Activated T-helper 2 cell treated with anti-CD3 and anti-CD28 coated beads, Interferon-gamma antibody, Interleukin-2, Interleukin-4, amounts not matched to agents 10 μg/mL and 5 μg/mL and 100 μg/mL, durations not matched to agents 14 hours and 24 hours and 36 hours (primary cell): ENCODE measurements at places on chromosomes 3 and 15. TPM values are rescaled to one million over a fixed set of nuclear protein-coding genes. Genes with fewer than 3 reads are reported as not detected.

- DNase-seq: no peak
Observed at GRCh38 chr3:94440767-94441493, 378.1 kb downstream of the NSUN3 start.

DNA sequence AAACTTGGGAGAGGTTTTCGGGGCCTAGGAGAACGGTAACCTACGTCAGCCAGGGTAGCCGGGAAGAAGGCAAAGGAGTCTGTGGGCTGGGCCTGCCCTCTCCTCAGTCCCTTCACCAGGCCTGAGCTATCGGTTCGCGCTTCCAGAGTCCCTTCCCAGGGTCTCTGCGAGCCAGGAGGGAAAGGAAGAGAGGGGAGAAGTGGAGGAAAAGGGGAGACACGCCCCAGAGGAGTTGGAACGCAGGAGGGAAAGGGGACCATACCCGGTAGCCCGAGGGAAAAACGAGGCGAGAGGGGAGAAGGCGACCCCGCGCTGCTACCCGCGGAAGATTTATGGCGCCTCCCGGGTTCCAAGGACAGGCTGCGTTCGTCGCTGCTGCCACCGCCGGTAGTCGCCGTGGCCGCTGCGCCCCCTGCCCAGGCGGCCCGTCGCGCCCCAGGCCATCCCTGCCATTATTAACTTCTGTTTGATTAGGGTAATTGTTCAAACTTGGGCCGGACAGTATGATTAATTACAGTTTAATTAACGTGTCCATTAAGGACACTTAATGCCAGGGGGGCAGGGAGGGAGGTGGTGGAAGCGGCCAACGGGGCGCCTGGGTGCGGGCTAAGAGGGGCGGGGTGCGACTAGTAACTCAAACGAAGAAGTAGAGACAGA is 3.4 kb upstream of the SKOR1 start:
- no peak for DNase-seq

DNA sequence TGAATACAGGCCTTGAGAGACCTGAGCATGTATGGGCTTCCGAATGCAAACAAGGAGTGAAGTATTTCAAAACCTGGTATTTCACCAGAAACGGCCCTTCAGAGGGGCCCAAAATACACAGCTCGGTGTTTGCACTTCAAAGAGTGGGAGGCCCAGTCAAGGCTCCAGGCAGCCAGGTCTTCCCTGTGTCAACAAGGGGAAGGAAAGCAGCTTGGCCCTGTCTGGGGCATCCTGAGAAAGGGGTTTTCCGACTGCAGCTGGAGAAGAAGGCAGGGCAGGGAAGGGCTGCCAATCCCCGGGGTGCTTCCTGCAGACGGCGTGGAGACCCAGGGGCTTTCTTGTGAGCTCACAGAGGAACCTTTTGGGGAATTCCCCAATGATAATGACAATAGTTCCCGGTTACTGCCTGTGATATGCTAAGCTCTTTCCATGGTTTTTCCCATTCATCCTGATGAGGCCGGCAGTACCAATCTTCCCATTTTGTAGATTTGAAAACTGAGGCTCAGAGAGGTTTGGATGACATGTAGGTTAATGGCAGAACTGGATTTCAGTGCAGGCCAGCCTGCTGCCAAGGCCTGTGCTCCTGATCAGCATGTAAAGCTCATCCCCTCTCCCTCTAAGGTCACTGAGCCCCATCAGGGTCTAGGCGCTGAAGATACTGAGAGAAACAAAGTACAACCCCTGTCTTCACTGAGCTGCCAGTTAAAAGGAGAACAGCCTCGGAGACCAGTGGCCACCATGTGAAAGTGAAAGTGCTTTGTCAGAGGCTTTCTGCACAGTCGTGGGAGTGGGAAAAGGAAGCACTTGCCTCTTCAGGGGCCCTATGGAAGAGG is 43.0 kb upstream of the TLE3 start:
- DNase-seq: no peak

DNA sequence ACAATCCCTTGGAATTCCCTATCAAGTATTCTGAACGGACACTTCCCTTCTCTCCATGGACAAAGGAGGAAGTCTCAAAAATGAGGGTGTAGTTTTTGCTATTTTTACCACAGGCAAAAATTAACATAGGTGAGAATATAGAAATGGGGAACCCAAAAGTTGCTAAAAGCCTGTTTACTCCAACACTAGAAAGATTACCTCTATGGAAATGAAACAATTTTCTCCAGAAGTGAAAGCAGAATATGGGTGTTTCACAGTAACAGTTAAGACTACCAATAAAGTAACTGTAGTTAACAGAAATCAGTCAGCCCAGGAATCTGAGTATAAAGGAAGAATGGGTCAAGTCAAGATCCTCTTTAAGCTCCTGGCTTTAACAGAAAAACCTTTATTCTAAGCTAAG is 9.3 kb downstream of the TRA2B start:
- no peak for DNase-seq

DNA sequence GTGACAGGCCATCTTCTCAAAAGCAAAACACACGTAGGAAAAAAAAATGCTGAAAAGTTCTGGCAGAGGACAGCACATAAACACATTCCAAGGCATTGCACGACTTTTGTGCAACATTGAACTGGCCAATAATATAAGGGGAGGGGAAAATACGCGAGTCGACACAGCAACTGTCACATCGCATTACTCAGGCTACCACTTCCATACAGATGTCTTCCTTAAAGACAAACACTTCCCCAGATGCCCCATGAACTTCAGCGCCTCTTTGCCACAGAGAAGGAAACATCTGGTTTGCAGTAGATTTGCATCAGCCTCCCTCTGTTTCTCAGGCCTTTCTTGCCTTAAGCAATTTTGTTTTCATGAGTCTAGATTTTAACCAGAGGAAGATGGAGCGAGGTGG is 144.4 kb upstream of the IGF1R start:
- no peak for DNase-seq

DNA sequence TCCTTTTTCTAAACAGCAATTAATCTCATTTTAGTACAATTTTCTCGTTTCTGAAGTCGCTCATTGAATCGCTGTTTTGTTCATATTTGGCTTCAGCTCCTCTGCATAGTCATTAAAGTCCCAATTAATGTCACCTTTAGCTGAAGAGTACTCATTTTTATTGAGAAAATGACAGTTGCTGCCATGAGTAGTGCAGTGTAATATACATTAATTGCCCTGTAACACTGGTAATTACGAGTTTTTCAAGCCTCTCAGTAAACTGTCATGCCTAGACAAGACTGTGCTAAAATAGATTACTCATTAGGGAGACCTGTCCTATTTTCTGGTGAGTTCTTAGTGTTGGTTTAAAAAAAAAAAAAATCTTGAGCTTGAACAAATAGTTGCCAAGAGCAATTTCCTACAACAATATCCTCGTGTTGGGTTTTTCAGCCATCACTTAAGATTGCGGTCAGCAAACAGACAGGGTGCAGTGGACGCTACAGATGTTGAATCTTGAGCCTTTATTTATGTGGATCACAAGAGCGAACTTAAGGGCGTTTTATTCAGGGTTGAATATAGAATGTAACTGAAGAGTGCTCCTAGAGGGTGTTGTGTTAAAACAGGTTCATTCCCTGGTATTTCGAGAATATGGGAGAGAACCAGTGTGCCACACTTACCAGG is 176.0 kb downstream of the CDIN1 start:
- DNase-seq: no peak

DNA sequence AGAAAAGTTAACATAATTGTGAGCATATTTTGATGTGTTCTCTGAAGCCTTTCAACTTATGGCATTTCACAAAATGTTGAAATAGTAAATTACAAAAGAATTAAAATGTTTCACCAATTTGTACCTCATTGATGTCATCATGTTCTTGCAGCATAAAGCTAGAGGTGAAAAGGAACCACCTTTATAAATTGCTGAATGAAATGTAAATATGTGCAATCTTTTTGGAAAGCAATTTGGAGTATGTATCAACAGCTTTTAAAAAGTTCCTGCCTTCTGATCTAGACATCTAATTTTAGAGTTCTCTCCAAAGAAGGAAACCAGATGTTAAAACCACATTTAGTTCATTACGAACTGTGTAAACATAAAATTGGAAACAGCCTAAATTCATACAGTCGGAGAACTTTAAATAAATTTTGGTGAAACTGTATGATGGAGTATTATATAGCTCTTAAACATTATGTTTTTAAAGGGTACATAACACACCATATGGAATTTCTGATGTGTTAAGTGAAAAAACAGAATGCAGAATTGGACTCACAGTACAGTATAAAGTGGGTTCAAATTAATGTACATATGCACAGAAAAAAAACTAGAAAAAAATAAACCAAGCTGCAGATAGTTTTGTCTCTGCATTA is 311.2 kb upstream of the NAALADL2 start:
- no peak for DNase-seq

DNA sequence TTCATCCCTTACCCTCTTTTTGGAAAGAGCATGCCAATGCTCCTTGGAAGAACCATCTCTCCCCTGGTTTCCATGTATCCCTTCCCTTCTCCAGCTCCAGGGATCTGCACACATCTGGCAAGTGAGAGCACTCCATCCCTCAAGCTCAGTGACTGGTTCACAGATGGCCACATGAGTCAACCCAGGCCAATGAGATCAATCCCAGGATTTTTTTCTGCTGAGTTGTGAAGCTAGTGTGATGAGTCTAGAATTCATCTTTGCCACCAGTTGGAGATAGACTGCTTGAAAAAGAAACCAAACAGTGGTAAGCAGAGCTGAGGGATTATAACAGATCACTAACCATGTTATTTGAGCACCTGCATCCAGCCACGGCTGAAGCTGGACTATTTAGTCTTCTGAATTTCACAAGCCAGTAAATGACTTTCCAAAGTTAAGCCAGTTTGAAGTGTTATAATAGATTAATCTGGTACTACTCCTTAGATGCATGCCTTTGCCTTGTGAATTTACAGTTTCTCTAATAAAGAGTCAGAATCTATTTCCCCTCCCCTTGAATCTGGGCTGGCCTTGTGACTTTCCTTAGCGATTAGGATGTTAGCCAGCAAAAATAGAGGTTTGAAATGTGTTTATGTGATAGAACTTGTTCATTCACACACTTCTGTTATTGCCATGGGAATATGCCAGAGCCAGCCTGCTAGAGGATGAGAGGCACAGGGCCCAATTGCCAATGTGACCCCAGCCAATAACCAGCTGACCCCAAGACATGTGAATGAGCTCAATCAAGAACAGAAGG is 159.8 kb downstream of the WNT5A start:
- DNase-seq: no peak

DNA sequence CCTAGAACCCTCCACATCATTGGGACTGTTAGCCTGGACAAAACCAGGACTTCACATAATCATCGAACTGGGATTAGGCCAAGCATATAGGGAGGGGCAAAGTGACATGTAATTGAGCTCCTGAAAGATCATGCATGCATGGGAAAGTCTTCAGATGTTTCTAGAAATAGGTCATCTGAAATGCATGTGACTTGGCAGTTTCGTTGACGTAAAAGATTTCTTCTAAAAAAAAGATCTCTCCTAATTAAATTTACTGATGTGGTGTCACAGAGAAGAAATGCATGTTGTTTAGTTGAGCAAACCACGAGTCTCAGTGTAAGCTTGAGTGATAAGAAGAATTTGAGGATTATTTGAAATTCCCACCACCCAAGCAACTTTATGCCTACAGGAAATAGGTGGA is 70.0 kb upstream of the LIMD1 start:
- no peak for DNase-seq

DNA sequence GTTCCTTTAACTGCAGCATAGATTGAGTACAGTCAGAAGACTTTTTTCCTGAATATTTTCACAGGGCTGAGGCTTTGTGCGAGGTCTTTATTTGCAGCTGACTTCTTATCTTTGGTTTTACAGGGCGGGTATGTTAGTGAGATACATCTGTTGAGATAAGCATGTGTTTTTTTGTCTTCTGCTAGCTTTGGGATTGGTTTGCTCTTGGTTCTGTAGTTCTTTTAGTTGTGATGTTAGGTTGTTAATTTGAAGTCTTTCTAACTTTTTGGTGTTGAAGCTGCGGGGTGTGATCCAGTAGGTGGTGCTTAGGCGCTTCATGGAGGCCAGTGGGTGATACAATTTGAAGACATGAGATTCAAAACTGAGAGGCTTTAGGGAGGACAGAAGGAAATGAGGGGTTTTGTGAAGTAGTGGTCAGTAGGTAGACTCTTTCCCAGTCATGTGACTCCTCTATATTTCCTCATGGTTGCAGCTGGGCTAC is 67.9 kb upstream of the TNFSF10 start:
- DNase-seq: no peak

ZBBX gene
- not detected in 2 replicates for total RNA-seq

AHSG gene
- total RNA-seq: not detected in 2 replicates

CCDC80 gene
- total RNA-seq: not detected in 2 replicates

CILP gene
- 0.05 TPM in 1 of 2 replicates, not detected in the other for total RNA-seq

SH3BP5 gene
- 14.8 and 15.0 TPM in 2 replicates for total RNA-seq

CGNL1 gene
- total RNA-seq: not detected in 2 replicates

TPRG1 gene
- 91.8 and 95.9 TPM in 2 replicates for total RNA-seq

TTLL3 gene
- total RNA-seq: 51.0 and 56.5 TPM in 2 replicates

TMEM62 gene
- total RNA-seq: 16.1 and 19.7 TPM in 2 replicates

GOLGA8R gene
- 2.9 and 3.0 TPM in 2 replicates for total RNA-seq

CHDH gene
- total RNA-seq: 10.7 and 12.0 TPM in 2 replicates
